ENCODE measurements at places on chromosomes 12 and 14.

GRCh38 chr14:105761842-105762241 is 235.5 kb downstream of the TMEM121 start:
- no peak for DNase-seq

DNA sequence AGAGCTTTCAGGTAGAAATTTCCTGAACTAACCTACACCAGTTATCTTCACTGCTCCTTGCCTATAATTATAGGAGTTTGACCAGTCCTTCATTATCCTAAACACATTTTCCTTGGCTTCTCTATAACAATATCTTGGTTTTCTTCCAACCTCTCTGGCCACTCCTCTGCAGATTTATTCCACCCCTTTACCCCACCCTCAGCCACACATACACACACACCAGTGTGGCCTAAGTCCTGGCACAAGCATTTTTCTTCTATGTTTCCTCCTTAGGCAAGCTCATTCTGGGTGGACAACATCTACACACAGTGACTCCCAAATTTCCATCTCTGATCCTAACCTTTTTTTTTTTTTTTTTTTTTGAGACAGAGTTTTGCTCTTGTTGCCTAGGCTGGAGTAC is 25.1 kb downstream of the CDK17 start:
- no peak for DNase-seq

GRCh38 chr12:10540776-10541205 is 35.1 kb downstream of the EIF2S3B start:
- no peak for DNase-seq

GRCh38 chr12:89448951-89449371 is 75.6 kb downstream of the GALNT4 start:
- DNase-seq: no peak

- DNase-seq: no peak
Observed at GRCh38 chr14:66815687-66816086, 307.7 kb downstream of the GPHN start.

GRCh38 chr12:106358396-106359241 is 1.1 kb downstream of the POLR3B start:
- no peak for DNase-seq

GRCh38 chr12:48105321-48105866 is 485 bp downstream of the SENP1 start:
- no peak for DNase-seq

DNA sequence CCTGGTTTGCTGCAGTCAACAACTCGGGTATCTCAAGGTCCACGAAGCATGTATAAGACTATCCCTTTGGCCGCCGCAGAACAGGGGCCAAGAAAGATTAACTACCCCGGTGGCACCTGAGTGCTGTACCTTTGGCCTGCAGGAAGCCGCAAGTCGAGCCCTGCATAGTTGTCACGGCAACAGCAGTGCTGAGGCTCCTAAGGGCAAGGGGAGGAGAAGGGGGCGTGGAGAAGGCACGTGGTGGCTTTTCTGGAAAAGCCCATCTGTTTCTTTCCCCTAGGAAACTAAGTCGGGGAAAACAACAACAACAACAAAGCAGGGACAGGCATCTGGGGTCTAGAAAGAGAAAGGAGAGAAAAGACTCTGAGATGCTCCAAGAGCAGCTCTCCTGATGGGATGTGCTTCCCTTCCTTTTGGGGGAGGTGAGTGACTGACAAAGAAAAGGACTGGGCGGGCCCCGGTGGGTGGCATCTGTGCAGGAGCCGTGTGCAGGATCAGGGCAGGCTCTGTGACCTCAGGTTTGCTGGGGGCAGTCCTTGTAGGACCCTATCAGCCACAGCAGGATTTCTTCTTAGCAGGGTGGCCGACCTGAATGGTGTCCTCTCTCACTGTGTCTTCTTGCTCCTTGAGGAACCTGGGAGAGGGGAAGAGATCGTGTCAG is 123.9 kb downstream of the PRMT8 start:
- no peak for DNase-seq

GRCh38 chr12:64070454-64070853 is 151.6 kb downstream of the KICS2 start:
- no peak for DNase-seq

GRCh38 chr12:13942826-13943225 is 38.6 kb downstream of the GRIN2B start:
- no peak for DNase-seq

- DNase-seq: no peak
Observed at GRCh38 chr12:44380861-44381260, 495.3 kb downstream of the NELL2 start.

DNA sequence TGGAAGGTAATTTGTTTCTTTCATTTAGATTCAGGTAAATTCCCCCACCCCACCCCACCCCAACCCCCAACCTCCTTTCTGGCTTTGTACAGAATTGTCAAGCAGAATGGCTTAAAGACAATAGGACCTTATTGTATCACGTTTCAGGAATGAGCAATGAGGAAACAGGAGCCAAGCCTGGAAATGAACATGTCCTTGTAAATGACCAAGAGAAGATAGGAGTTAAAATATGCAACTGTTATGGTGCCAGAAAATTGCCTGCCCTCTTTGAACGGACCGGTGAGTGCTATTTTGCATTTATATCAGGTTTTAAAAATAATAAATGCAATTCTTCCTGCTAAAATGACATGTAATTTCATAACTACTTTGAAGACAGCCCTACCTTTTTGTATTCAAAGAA is 141.6 kb upstream of the PELI2 start:
- DNase-seq: no peak

- no peak for DNase-seq
Observed at GRCh38 chr12:87924149-87924548, 105.1 kb downstream of the C12orf50 start.

GRCh38 chr14:27528328-27528727 is 930.5 kb upstream of the NOVA1 start:
- no peak for DNase-seq

- no peak for DNase-seq
Observed at GRCh38 chr12:5746036-5746908, 198.8 kb downstream of the ANO2 start.
